Stimulated activated CD4-positive, alpha-beta T cell treated with anti-CD3 and anti-CD28 coated beads, TNF-alpha, amount 100 ng/mL, for 24 hours (primary cell): ENCODE measurements at places on chromosomes 7 and 10.

DNA sequence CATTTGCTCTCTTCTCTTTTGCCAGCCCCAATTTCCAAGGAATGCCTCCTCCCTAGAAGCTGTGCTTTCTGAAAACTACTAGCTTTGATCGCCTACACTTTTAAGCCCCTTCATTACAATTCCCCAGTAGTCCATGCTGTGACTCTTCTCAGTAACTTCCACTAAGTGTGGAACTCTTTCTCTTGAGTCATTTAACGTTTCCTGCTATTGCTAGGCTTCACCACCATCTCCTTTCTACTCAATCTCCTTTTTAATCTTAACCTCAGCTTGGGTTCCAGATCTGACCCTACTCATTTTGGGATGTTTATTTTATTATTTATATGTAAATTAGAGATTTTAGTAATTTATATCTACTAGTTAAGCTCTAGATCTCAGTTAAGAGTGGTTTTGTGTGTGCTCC lies 14.4 kb upstream of the SEMA3D start:
- no peak for DNase-seq

- no peak for DNase-seq
Measured at GRCh38 chr7:89772276-89772675, 382.0 kb upstream of the STEAP1 start.

DNA sequence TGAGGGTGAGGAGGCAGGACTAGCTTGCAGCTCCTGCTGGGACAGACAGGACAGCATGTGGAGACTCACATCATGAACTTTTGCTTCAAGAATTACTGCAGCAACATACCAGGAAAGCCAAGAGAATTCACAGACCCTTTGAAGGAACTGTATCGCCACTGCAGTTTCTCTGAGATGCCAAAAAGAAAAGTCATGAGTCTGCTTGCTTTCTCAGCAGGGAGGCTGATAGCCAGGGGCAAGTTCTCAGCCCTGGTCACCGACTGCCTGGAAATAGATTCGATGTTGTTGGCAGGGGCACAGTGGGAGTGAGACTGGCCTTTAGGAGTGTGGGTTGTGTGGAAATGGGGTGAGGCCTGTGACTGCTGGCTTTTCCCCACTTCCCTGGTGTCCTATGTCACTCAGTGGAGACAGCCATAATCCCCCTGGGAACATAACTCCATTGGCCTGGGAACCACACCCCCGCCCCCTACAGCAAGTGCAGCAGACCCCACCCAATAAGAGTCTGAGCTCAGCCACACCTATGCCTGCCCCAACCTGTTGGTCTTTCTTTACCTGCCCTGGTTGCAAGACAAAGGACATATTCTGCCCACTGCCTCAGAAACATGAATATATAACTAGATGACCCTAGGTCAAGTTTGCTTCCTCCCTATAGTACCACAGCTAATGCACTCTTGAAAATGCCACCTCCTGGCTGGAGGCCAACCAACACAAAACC lies 1.6 kb upstream of the SAMD9 start:
- no peak for DNase-seq

DNA sequence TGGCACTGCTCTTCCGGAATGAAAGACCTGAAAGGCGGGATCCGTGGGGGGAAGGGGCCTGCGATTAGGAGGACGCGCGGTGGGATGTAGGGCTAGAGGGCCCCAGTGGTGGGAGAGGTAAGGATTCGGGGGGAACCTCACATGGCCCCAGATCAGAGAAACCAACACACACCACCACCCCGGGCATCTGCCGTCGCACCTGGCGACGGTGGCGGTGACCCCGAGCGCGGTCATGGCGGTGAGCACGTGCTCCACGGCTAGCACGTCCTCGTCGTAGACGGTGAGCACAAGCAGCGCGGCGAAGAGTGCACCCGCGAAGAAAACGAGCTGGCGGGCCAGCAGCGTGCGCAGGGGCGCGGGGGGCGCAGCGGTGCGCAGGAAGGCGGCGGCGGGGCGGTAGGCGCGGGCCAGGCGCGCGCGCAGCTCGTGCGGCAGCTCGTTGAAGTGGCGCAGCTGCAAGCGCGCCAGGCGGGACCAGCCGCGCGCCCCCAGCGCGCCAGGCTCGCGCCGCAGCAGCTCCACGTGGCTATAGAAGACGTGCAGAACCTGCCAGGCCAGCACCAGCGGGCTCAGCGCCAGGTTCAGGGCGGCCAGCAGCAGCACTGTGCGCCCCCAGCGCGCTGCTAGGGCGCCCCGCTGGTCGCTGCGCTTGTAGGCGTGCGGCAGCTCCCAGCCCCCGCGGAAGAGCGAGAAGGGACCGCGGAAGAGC lies 5.7 kb downstream of the ATG9B start:
- DNase-seq, result no peak

DNA sequence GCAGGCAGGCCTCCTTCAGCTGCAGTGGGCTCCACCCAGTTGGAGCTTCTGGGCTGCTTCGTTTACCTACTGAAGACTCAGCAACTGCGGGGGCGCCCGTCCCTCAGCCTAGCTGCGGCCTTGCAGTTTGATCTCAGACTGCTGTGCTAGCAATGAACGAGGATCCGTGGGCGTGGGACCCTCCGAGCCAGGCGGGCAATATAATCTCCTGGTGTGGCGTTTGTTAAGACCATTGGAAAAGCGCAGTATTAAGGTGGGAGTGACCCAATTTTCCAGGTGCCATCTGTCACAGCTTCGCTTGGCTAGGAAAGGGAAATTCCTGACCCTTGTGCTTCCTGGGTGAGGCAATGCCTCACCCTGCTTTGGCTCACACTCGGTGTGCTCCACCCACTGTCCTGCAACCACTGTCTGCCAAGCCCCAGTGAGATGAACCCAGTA lies 159.2 kb upstream of the FOXP2 start:
- no peak for DNase-seq

DNA sequence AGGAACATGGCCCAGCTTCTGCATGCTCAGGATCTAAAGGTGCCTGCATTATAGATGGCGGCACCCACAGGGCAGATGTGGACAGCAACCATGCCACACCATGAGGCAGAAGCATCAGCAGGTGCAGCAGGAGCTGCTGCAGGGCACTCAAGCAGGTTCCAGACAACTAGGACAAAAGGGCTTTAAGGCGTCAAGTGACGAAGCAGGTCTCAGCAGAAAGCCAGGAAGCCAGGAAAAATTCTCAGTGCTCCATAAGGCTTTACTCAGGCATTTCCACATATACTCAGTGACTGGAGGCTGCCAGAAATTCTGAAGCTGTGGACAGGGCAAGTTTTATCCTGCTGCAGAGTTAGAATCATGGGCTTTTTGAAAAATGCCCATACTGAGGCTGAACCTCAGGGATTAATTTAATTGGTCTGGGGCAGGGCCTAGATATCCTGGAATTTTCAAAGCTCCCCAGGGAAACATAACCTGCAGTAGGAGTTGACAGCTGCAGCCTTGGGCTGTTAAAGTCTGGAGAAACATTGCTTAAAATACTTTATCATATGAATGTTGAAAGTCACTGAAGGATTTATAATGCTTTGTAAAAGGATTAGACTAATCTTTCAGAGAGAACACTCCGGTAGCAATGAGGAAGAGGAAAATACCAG lies 68.1 kb upstream of the RNF148 start:
- no peak for DNase-seq

GRCh38 chr7:71131256-71132126 lies 453 bp upstream of the GALNT17 start:
- DNase-seq, result no peak

GRCh38 chr7:91876391-91877133 lies 3.9 kb downstream of the MTERF1 start:
- no peak for DNase-seq

DNA sequence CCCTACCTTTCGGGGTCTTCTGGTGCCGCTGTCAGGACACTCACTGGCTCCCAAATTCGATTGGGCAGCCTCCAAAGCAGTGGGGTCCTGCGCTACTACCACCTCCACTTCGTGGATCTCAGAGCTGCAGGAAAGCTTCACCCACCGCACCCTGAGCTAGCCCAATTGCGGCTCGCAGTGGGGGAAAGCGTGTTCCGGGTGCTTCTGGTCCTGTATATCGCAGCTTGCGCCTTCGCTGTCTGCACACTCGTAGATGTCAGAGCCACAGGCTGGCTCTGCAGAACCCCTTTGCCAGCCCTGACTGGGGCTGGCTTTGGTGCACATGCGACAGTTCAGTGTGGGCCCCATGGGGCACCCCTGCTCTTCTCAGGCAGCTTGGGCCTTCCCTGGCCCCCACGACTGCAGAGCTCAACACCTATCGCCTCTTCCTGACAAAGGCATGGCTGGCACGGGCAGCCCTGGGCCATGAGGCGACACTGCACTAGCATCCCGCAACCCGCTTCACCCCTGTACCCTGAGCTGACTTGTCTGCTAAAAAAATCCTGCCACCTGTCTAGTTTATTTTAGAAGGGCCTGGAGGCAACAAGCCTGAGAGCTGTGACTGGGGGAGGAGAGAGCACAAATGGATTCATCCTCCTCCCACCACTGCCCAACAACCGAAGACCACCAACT lies 78.7 kb upstream of the ABI1 start:
- DNase-seq, result no peak

DNA sequence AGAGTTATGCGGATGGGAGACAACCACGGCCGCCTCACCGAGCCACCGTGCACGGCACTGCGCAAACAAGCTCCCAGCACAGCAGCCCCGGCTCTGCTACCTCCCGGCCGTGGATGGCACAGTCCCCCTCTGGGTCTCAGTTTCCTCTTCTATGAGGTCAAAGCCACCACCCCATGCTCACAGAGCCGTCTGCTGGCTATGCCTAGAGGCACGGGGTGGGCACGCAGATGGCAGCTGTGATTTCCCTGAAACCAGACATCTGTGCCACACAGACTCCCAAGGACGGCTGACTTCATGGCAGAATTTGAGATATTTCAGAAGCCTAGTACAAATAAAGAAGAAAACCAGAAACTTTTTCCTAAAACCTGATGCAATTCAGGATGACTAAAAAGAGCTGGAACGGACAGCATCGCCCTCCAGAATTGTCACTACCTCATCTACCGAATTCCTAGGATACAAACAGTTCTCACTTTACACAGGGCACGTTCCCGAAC lies 73.2 kb downstream of the AMZ1 start:
- DNase-seq, result no peak

DNA sequence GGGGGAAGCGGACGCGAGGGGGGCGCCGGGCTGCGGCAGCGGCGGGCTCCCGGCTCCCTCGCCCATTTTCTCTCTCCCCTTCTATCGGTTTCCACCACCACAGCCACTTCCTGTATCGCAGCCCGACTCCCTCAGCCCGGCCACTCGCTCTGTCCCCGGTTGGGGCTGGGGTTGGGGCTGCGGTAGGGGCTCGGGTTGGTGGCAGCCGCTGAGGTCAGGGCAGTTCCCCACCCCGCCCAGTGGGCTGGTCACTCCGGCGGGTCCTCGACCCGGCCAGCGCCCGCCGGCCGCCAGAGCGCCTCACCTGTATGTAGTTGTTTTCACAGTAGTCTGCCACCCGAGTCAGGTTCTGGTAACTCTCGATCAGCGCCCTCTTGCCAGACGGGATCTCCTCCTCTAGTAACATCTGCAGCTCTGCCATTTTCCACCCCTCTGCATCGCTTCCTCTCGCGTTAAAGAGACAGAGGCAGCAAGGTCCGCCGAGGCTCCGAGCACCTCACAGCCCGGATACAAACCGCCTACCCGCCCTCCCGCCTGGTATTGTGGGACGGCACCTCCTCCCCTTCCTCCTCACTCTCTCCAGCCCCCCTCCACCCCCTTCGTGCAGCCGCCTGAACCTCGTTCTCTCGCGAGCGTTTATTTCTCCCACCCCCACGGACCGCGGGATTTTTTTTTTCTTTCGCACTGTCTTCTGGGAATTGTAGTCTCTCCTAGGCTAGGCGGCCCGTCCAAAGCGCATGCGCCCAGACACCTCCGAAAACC lies at the start of gene ABI1:
TSS of gene ABI1 (minus strand) at position 516 of the 762 bp plus-strand sequence. CDS start at position 421, 95 bp downstream.
- peak; percentile 95 for DNase-seq

DNA sequence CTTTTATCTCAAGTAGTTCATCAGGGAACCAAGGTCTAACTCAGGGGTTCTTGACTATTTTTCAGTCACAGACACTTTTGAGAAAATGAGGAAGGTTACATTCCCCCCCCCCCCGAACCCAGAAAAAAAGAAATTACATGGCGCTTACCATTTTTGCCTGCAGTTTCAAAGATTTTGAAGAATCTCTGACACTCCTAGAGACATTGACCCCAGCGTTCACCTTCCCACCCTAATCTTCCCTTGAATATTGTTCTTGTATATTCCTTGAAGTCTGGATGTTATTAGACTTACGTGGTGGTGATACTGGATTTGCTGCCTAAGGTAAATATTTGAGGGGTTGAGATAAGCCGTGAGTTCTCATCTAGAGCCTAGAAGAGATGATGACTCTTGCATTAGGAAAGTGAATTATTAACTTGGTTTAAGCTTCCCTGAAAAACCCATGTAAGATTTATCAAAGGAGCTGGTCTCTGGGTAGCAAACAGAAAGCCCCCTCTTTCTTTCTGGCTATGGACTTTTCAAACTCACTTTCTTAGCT lies 245.7 kb upstream of the FOXK1 start:
- no peak for DNase-seq

GRCh38 chr10:29007370-29007747 lies 281.5 kb upstream of the LYZL1 start:
- DNase-seq, result no peak
